NCI-H526 (cell line): ENCODE measurements at places on chromosomes 1 and 21.
A peak's percentile ranks its signal among the peaks of the same experiment; 100 is the strongest.

DNA sequence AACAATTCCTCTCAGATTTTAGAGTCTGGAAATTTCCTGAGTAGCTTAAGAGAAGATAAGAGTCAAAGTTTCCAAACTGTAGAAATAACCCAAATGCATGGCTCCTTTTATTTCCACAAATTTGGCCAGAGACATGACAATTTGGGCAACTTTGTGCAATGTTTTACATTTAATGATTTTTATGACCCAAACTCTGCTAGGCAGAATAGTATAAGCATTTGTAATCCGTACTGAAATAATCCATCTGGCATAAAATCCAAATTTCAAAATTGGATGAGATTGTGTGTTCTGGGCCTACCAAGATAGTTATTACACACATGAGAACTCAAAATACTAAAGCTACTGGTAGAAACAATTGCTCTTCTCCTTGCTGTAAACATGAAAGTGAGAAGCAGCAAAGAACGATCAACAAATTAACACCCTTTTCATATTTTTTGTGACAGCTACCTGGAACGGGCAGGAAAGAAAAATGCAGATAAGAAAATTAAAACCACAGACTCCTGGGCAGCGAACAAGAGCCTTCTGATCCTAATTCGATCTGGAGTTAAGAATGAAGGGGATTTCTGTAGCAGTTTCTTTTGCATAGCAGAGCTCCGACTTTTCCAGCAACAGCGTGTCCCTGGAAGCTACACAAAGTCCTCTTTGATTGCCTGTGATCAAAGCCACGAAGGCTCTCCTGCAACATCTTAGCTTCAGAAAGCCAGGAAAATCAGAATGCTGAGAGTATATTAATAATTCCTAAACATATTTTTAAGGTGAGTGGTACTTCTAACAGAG is 191.2 kb downstream of the GRIK1 start:
- DNase-seq = no peak

DNA sequence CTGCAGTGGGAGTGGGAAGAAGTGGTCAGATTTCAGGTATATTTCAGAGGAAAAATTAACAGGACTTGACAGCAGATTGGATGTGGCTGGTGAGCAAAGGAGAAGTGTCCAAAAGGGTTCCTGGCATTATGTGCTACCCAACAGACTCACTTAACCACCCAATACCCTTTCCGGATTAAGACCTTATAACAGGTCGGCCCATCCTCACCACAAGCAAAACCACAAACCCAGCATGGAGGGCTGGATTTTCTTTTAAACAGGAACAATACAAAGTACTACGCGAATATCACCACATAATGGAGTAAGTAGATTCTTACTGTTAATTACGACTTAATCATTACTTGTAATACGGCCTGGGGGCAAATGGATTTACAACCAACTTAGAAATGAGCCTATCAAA is 59.2 kb downstream of the WDR64 start:
- DNase-seq = no peak

DNA sequence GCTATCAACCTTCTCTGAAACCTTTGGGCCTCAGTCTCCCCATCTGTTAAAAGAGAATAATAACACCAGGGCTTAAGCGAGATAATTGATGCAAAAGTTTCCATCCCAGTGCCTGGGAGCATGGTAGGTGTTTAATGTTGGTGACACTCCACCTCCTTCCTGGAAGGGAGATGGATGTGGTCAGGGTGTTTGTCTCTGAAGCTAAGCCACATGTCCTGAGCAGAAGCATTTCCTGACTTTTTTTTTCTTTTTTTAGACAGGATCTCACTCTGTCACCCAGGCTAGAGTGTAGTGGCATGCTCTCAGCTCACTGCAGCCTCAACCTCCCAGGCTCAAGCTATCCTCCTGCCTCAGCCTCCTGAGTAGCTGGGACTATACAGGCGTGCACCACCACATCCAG is 72.6 kb upstream of the HMGB4 start:
- no peak for DNase-seq

DNA sequence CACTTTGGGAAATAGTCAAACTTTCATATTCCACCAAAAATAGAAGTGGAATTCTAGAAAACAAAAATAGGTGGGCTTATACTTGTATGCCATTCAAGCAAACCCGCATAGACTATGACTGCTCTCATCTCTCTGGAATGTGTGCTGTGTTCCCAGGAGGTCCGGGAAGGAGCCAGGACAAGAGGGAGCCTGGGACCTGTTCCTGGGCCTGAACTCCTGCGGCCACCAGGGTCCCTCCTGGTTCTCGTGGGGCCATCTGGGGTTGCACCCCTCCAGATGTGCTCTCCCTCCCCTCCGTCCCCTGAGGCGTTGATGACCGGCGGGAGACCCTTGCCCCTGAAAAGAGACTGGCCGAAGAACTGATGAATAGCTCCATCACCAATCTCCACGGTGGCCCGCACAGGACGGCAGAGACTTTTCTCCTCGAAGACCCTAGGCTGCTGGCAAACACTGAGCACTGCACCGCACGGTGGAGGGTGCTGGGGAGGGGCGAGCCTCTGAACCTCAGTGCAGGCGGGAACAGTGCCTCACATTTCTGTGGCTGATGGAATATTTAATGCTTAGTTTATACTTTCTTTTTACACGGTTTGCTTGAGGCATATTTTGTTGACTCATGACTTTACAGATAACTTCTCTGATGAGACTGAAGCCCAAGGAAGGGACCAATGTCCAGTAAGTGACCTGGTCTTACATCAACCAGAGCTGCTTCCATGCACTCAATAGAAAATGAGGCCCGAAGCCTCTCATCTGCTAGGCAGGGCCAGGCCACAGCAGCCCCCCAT is 9.6 kb upstream of the ADARB1 start:
- DNase-seq = no peak

DNA sequence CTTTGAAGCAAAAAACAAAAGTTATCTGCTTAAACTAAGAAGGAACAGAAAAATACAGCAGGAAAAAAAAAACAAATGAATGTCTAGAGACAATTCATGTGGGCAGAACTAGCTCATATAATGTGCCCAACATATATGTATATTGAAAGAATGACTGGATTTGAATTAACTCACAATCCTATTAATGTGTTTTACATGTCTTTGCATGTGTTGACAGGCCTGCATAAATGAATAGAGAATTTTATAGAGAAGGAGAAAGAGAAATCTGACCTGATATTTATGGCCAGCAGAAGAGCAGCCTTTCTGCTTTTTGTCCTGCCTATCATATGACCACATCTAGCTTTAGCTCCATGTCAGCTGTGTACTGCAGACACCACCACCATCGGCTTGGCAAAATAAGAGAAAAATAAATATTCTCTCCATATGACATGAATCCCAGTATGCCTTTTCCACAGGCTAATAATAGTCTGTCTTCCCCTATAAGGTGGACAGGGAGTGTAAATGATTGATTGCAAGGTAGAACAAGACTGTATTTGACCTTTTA is 171.5 kb upstream of the PALMD start:
- DNase-seq = peak; percentile 40

DNA sequence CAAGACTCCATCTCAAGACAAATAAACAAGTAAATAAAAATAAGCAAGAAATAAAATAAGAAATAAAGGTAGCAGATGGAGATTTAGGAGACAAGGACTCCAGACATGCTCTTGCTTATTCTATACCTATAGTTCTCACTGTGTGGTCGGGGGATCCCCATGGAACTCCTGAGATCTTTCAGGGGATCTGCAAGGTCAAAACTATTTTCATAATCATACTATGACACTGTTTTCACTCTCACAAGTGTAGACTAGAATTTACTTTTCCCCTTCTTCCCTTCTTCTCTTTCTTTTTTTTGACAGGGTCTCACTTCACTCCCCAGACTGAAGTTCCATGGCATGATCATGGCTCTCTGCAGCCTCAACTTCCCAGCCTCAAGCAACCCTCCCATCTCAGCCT is 29.8 kb upstream of the NLRP3 start:
- no peak for DNase-seq

- DNase-seq = no peak
These were observed 35.4 kb downstream of the GALNT2 start for GRCh38 chr1:230102472-230102871.

DNA sequence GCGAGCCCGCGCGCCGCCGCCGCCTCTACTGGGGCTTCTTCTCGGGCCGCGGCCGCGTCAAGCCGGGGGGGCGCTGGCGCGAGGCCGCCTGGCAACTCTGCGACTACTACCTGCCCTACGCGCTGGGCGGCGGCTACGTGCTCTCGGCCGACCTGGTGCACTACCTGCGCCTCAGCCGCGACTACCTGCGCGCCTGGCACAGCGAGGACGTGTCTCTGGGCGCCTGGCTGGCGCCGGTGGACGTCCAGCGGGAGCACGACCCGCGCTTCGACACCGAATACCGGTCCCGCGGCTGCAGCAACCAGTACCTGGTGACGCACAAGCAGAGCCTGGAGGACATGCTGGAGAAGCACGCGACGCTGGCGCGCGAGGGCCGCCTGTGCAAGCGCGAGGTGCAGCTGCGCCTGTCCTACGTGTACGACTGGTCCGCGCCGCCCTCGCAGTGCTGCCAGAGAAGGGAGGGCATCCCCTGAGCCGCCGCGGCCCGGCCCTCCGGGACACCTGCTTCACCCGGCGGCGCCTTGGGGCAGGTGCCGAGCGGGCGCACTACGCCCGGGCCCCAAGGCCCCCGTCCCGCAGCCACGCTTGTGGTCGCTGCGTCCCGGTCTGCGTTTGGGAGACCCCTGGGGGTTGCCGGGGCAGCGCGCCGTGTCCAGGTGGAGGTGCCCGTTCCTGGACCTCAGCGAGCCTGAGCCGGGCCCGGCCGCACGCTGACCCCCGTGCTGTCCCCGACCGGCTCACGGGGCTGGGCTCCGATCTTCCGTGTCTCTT is 944 bp downstream of the B3GALT6 start:
- peak; percentile 57 for DNase-seq

GRCh38 chr21:43034826-43035225 is 40.8 kb downstream of the CBS start:
- no peak for DNase-seq

GRCh38 chr1:63909526-63909925 is 135.7 kb downstream of the ROR1 start:
- DNase-seq = no peak

- no peak for DNase-seq
These were observed 155.8 kb upstream of the PTGFR start for GRCh38 chr1:78334952-78335351.

DNA sequence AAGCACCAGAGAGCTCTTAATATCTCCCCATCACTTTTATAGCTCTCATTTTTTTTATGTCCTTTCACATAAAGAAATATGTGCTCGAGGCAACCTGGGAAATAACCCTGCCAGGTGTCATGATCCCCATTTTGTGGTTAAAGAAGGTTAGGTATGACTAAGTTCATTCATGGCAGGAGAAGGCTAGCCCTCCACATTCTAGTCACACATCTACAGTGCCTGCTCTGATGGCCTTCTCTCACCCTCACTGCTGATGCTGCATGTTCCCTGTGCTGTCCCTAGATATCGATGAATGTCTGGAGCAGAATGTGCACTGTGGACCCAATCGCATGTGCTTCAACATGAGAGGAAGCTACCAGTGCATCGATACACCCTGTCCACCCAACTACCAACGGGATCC is 187.5 kb downstream of the TPR start:
- DNase-seq = no peak

GRCh38 chr1:194045416-194045815 is 859.0 kb upstream of the B3GALT2 start:
- no peak for DNase-seq

DNA sequence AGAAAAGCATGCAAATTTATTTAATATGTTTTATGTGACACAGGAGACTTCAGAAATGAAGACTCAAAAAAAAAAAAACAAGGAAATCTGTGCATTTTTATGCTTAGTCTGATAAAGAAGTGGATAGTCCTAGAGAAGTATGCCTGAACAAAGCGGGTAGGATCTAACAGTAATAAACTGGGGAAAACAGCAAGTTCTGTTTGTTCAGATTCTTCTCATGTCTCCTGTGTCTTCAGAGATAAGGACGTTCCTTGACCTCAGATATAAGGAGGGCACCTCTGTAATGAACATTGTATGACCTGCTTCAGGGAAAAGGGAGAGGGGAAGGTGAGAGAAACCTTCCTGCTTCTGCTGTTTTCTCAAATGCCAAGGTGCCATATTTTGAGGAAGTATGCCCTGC is 67.7 kb upstream of the TNFSF18 start:
- DNase-seq = no peak

GRCh38 chr1:115145226-115145625 is 55.9 kb upstream of the TSPAN2 start:
- no peak for DNase-seq

- DNase-seq = no peak
These were observed 17.0 kb downstream of the QSOX1 start for GRCh38 chr1:180171691-180172090.

GRCh38 chr1:56029319-56030003 is 549.9 kb downstream of the PLPP3 start:
- peak; percentile 3 for DNase-seq

DNA sequence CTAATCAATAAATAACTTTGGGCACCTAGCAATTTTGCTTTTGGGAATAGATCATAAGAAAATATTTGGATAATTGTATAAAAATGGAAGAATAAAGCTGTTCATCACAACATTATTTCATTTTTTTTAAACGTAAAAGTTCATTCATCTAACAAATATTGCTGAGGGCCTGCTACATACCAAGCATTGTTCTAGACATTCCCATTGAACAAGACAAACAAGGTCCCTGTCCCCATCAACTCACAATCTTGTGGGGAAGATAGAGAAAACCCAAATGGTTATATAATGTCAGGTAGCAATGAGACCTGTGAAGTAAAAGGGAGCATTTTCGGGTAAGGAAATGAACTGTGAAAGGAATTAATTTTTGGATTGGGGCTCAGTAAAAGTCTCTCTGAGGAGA is 54.0 kb upstream of the BEND5 start:
- no peak for DNase-seq
